Chondrocyte (in vitro differentiated cells): ENCODE measurements at places on chromosomes 1 and 21.

DNA sequence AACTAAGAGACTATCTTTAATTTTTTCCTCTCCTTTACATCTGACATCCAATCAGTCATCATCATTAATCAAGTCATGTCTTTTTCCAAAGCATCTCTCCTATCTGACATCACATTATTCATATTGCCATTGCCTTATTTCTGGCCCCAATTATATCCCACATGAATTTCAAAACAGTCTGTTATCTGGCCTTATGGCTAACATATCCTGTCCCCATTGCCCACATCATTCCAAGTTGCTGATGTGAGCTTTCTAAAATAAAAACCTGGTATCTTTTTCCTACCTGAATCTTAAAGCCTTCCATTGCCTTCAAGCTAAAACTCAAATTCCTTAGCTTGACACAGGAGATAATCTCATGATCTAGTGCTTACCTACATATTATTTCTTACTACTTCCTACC lies 283.9 kb downstream of the LRRC40 start:
- no peak for DNase-seq

- no peak for DNase-seq
Observed at GRCh38 chr1:68015971-68016370, 34.5 kb downstream of the DIRAS3 start.

DNA sequence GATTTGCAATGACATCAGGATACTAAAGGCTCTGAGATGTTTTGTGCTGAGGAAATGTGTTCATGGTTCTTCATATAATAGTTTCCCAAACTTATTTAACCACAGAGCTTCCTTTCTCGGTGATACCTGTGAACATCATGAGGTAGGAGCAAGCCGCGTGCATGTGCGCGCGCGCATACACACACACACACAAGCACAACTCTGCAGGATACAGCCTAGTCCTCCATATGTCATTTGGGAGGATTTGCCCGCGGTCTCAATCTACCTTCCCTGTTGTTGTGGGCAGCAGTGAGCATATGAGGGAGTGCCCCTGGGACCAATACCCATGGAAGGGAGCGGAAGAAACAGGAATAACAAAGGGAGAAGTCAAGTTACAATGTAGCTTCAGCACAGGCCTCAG lies 12.2 kb upstream of the TTC4 start:
- DNase-seq: no peak

- DNase-seq: no peak
Observed at GRCh38 chr1:227775841-227776240, 39.6 kb upstream of the PRSS38 start.

GRCh38 chr1:215488850-215489249 lies 78.3 kb upstream of the KCTD3 start:
- DNase-seq: no peak

DNA sequence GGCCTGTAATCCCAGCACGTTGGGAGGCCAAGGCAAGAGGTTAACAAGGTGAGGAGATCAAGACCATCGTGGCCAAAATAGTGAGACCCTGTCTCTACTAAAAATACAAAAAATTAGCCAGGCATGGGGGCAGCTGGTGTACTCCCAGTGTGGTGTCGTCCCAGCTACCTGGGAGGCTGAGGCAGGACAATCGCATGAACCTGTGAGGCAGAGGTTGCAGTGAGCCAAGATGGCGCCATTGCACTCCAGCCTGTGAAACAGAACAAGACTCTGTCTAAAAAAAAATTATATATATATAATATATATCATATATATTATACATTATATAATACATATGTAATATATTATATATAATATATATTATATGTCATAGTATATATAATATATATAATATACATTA lies 249.2 kb upstream of the TPTE start:
- no peak for DNase-seq

GRCh38 chr1:181033799-181034451 lies at the start of gene MR1:
Gene MR1, plus strand, starts transcription at chr1:181033983. Its CDS starts 25 bp downstream, at chr1:181034008.
- no peak for DNase-seq

- DNase-seq: no peak
Observed at GRCh38 chr1:55588309-55588708, 373.1 kb upstream of the USP24 start.

GRCh38 chr1:160744852-160745520 lies 5.9 kb downstream of the SLAMF7 start:
- no peak for DNase-seq

DNA sequence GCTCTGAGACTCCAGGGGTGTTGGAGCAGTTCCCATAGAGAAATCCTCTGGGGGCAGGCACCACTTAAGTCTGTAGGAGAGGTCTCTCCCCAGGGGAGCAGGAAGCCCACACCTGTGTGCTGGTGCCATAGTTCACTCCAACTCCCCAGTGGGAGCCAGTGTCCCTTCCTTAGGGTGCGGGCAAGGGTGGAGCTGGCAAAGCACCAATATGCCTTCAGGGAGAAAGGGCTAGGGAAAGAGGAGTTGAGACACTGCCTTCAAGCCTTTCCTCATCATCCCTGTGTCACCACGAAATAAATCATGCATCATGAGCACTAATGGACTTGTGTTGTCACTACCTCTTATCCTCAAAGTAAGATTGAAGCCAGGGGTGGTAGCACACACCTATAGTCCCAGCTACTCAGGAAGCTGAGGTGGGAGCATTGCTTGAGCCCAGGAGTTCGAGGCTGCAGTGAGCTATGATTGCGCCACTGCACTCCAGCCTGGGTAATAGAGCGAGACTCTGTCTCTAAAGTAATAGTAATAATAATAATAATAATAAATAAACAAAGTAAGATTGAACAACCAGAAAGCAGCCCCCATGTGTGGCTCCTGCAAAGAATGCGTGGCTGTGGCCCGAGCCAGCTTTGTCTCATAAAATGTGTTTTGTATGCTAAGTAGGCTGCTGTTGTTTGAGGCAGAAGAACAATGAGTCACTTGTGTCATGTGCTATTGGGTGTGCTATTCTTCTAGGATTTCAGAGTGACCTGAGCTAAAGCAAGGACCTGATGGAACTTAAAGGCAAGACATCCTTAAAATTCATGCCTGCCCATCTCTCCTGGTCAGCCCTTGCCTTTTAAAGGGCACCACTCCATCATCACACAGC lies 6.7 kb upstream of the TIE1 start:
- DNase-seq: no peak

DNA sequence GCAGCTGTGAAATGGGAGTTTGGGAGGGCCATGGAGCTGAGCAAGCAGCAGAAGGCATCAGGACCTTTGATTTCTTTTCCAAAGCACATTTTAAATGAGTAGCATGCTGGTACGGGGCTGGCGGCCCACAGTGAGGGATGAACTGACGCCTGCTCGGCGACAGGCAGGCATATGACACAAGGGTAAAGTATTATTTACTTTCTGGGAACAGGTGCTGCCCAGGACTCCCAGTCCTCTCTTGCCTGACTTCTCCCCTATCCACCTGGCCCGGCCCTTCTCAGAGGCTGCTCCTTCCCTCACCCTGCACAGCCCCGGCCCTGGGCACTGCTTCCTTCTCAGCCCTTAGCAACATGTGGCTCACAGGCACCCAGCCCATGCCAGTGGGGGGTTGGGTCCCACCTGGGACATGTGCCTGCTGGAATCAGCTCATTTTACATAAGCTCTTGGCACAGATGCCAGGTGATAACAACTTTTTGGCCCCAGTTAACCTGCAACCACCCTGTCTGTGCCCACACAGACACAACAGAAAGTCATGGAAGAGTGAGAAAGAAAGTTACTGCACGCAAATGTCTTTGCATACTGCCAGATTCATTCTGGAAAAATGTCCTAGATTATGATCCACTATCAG lies 112.3 kb upstream of the GADD45A start:
- DNase-seq: no peak

DNA sequence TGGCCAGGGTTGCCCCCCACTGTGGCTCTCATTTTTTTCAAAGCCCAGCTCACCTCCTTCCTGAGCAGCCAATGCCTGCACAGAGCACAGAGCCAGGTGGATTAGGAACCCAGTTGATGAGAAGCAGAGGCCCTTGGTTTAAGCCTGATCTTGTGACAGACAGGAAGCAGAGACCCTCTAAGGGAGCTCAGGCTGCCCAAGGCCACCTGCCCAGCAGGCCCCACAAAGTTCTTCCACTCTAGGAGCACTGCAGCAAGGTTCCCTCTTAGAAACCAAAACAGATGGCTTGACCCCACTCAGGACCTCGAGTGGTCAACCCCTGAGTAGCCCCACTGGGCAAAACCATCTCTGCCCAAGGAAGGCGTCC lies 25.5 kb upstream of the PRSS38 start:
- DNase-seq: no peak
